CD4-positive, alpha-beta T cell treated with Interleukin-6 for 4 hours (primary cell): ENCODE measurements at places on chromosomes 5 and 9.

GRCh38 chr5:170571875-170572852, 68.3 kb downstream of the KCNIP1 start:
- no peak for DNase-seq

DNA sequence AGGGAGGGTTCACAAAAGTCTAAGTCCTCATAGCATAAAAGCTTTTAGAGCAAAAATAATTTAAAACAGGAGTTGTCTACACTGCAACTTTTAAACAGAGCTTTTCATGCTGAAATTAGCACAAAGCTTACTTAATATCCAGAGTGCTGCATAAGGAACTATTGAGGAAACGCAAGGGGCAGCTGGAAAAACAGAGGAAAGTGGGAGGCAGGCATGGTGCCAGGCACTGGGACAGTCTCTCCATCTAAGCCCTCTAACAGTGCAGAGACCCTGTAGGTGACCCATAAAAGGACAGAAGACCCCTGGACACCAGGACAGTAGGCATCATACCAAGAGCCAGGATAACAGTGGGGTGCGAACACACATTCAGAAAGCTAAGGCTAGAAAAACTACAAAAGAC, 49.3 kb downstream of the ADAMTS12 start:
- DNase-seq, result no peak

- no peak for DNase-seq
These were observed 38.7 kb downstream of the MAPK9 start for GRCh38 chr5:180253036-180253824.

- no peak for DNase-seq
These were observed 27.8 kb upstream of the ELL2 start for GRCh38 chr5:95989283-95990048.

- DNase-seq, result no peak
These were observed 24.6 kb upstream of the LRRC14B start for GRCh38 chr5:166441-167372.

GRCh38 chr5:8050616-8051175, 181.7 kb downstream of the MTRR start:
- no peak for DNase-seq

DNA sequence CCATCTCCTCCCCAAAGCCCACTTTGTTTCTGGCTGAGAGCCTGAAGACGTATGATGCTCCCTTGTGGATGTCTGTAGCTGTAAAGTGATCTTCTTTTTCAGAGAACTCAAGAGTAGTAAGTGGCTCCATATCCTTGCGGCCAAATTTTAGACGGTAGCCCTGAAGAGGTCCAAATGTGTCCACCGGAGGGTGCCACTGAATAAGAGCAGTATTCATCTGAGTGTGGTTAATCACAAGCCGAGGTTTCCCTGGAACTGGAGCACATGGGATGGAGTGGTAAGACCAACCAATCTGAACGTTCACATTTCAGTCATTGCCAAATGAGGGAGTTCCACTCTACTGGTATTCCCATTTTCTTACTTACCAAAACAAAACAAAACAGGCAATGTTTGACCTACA, 686.5 kb upstream of the DMAC1 start:
- DNase-seq, result no peak

DNA sequence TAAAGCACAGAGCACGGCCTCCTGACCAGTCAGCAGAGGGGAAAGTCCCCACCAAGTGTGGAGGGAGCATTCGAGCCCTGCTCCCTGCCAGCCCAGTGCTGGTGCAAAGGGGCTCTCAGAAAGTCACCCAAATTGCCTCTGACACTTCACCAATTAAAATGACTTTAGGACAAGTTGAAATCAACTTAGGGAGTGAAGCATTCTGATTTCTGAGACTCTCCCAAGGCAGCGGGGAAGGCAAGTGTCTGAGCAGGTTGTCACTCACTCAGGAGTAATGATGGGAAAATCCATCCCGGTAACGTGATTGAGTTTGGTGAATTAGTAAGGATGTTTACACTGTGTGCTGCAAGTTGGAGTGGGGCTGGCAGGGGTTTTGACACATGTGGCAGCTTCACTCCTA, 73.7 kb downstream of the PCDH1 start:
- no peak for DNase-seq

DNA sequence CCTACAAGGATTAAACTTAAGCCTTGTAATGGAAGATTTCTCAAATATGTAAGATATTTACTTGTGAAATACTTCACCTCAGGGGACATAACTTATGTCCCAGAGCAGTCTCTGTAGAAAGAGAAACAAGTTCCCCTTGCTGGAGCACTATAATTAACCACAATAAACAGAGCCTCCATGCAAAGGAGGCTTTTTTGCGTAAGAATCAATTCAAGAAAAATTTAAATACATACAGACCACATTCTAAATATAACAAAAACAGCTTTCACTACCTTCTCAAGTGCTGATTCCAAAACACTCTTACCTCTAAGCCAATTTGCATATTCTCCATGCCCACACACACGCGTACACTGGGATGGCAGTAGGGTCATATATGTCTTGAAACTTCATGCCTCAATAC, 30.7 kb upstream of the CCNB1 start:
- DNase-seq, result no peak

GRCh38 chr5:57431759-57432158, 50.9 kb downstream of the ACTBL2 start:
- no peak for DNase-seq

GRCh38 chr5:42811591-42812446, at the start of gene SELENOP:
Gene SELENOP (minus strand): TSS chr5:42811892. CDS start chr5:42808353, 3,539 bp downstream.
- DNase-seq, result no peak

DNA sequence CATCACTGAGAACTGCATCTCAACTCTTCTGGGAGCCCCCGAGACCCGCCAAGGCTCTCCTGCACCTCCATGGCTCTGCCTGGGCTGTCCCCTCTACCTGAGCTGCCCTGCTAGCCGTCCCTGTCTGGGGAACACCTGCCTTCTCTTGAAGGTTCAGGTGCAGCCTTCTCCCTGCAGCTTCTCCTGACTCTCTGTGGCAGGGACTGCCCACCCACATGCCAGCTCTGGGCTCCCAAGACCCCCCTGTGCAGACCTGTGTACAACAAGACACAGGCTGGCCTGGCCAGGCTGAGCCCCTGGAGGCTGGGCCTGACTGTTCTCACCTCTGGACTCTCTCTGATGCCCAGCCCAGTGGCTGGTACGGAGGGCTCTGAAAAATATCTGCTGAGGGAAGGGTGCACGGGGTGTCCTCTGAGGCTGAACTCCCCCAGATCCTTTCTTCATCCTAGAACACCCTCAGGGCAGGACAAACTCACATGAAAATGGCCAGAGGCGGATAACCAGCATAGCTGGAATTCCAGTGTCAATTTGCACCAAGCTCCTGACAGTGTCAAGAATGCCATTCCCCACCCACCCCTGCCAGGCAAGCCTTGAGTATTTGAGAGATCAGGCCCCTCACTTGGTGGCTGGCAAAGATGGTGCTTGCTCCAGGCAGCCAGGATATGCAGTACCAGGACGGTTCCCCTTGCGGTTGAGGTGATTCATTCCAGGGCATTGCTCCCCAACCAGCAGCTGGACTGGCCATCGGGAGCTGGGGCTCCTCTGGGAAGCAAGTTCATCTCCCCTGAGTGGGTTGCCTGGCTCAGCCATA, 40.9 kb upstream of the SLC25A51 start:
- DNase-seq, result no peak

GRCh38 chr9:129944506-129945116, 98.4 kb downstream of the FNBP1 start:
- peak; percentile 62 for DNase-seq

GRCh38 chr5:98416541-98416940, 356.9 kb upstream of the RGMB start:
- DNase-seq, result no peak

- no peak for DNase-seq
These were observed 92.4 kb upstream of the CPLX2 start for GRCh38 chr5:175778951-175779503.

- DNase-seq, result peak; percentile 29
These were observed 8.4 kb downstream of the PTCH1 start for GRCh38 chr9:95508242-95508967.

DNA sequence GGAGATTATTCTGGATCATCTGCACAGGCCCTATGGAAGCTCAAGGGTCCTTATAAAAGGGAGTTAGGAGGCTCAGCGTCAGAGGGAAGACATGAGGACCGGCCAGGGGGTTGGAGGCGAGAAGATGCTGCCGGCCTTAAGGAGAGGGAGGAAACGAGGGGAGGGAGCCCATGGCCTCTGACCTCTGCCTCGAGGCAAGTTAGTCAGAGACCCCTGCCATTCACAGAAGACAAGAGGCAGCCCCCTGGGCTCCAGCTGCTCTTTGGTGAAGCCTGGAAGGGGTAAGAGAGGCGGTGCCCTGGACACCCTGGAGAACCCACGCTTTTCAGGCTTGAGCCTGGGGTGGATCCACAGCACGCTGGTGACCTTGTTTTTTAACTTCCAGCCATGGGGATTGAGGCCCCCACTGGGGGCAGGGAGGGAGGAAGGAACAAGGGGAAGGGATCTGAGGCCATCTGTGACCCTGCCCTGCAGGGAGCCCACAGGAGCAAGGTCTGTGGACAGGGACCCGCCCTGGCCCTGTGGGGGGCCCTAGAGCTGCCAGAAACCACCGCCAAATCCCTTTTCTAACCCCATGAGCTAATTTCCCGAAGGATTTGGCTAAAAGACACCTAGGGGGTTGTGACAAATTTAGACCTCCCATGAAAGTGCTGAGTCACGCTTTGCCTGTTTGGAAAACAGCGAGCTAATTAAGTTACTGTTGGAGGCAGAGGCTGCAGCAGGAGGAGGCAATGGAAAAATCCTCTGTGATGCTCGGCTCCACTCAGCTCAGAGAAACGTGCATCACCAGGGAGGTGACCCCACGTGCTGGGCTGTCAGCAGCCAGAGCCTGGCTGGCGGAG, 49.7 kb downstream of the OLFM1 start:
- no peak for DNase-seq

DNA sequence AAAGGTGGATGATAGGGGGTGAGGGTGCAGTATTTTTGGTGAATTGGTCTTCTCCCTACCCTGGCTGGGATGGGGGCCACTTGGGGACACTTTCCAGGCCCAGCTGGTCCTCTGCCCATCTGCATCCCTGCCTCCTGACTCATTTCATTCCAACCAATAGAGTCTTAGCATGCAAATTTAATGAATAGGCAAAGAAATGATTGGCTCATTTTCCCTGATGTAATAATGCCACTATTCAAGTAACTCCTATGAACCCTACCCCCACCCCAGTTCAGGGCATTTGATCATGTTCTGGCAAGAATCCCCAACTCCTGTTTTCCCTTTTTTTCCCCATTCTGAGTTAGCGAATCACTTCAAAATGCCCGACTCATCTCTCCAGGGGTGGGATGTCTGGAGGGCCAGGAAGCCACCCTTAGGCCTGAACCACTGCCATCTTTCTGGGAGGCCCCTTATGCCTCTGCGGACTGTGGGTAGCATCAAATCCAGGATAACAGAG, 56.7 kb downstream of the PCDH1 start:
- no peak for DNase-seq

DNA sequence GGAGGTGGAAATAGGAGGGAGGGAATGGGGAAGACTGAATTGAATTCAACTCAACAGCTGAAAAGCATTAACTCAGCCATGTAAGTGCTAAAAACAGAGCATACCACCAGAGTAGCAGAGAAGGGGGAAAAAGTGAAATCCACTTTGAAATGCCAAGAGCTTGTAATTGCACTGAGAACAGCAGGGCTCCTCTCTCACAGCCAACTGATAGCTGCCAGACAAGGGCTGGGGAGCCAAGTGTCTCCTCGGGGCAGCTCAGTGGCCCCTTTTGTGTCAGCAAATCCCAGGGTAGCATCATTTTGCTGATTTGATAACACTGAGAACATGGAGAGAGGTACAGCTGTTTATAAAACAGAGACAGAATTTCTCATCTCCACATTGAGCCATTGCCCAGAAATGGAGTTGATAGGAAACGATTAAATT, 182.5 kb downstream of the FRMD3 start:
- no peak for DNase-seq

GRCh38 chr9:116574027-116574679, 113.0 kb upstream of the TRIM32 start:
- no peak for DNase-seq
